ENCODE measurements at places on chromosomes 7 and 10.

DNA sequence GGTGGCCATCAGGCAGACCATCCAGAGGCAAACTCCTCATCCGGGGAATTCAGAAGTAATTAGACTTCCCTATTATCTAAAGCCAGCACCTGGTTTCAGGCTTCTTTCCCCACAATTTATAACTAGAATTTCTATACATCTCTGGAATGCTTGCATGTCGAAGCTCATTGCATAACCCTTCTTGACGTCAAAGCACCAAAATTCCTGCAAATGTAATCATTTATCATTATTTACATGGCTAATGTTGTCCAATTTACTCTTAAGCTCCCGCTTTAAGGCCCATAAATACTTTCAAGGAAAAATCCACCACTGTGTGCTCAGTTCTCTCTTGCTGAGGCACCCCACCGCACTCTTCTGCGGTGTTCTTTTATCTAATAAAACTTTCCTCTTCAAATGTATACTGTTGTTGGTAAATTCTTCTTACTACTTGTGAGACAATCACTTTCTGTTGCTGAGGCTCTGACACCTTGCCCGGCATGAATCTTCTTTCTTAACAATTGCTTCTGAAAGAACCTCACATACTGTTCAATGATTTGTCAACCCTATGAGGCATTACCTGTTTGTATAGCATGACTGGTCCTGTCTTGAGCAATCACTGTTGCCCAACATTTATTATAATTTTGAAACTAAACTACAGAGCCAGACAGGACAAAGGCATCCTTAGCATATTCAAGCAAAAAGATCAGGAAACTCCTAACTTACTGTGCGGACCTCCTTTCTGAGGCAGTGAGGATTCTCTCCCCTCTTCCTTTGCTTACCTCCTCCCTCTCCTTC lies 17.4 kb upstream of the GPR141 start:
- DNase-seq, result no peak

DNA sequence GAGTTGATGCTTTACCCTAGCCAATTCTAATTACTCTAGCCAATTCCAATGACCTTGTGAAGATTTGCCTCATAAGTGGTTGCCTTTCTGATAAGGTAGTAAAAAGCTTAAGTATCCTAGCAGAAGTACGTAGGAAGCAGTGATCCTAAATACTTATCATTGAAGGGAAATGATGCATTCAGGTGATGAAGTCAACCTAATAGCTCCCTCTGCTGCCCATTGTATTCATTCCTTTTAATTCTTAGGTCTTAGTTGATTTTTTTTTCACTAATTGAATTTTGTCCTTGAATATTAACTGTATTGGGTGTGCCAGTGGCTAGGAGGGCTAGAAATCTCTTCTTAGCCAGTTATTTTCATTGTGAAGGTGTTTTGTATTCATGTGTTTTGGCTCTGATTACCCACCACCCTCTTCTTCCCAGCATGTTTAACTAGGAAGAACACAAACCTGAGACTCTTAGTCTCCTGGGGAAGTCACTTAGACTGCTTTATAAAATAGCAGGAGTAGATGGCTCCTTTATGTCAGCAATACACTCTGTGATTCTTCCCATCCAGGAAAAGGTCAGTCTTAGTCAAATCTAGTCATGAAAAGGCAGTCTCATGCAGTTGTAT lies 46.3 kb downstream of the PLEKHA8 start:
- DNase-seq, result no peak

- peak; percentile 47 for DNase-seq
Measured at GRCh38 chr10:97759158-97759887, 12.5 kb downstream of the SFRP5 start.

GRCh38 chr7:157621131-157621681 lies 284.4 kb downstream of the DNAJB6 start:
- no peak for DNase-seq

DNA sequence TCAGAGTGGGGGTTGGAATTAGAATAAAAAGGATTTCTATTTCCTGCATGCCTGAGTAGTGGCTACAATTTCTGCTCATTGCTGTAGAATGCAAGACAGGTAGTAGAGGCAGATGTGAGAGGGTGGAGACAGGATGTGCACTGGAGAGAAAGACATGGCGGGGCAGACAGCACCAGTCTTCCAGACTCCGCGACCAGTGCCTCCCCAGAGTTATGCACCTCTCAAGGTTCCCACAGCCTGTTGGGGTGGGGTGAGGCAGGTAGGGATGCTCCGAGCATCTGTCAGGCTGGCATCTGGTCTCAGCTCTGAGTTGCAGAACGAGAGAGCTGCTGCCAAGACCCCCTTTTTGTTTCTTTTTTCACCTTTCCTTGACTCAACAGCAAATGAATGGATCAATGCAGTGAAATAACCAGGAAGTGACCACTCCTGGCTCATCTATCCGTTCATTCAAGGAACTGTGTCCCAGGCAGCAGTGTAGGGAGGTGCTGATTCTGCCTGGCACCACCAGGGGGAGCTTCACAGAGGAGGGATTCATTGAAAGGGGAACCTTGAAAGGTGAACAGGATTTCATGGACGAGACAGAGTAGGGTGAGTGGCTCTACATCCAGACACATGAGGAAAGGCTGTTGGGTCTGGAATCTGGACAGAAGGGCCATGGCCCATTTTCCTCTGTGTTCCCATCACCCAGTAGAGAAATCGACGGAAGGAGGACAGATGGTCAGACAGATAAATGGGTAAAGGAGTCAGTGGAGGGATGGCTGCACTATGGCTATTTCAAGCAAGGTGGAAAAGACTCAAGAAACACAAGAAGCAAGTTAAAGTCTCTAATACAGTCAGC lies 17.2 kb upstream of the SLC18A3 start:
- peak; percentile 51 for DNase-seq

DNA sequence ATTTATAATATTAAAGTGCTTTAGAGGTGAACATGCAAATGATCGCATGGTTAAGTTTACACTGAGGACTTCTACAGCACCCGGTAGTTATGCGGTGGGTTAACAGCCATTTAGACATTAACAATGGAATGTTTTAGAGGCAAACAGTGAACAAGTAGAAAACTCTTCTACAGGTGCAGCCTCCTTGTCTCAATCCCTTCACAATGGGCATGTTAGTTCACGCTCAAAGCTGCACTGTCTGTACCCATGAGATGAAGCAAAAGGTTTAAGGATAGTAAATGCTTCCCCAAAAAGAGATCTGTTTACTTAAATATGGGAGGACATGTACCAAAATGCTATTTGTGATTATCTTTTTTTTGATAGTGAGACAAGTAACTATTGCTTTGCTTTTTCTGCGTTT lies 25.1 kb downstream of the PUS7 start:
- DNase-seq, result no peak

- DNase-seq, result no peak
Measured at GRCh38 chr10:91146146-91146545, 74.3 kb upstream of the PCGF5 start.

DNA sequence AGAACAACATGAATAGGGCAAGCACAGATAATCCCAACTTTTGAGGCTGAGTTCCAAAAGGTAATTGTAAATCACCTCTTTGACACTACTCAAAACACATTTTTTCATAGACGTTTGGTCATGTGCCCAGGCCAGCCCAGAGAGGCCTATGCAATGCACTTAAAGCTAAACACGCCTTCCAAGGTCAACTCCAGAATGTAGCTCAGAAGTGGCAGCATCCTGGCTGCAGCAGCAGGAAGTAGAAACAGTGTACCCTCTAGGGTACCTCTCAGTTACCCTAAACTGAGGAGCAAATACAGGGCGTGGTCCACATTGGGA lies 58.7 kb downstream of the OSBPL3 start:
- DNase-seq, result no peak

DNA sequence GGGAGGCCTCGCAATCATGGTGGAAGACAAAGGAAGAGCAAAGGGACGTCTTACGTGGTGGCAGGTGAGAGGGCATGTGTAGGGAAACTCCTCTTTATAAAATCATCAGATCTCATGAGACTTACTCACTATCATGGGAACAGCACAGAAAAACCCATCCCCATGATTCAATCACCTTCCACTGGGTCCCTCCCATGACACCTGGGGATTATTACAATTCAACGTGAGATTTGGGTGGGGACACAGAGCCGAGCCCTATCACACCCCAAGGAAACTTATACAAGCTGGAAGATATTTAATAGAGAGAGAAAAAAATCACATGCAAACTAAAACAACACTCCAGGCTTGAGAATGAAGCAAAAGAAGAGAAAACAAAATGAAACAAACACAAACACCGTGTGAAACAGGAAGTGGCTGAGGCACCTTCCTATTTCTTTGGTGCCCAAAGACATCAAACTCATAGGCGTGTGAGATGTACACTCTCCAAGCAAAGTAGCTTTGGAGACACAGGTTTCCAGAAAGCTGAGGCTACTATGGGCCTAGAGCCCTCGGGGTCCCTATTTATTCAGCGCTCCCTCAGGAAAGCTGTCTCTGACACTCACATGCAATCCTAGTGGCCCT lies 97.2 kb downstream of the PRKCQ start:
- DNase-seq, result no peak

DNA sequence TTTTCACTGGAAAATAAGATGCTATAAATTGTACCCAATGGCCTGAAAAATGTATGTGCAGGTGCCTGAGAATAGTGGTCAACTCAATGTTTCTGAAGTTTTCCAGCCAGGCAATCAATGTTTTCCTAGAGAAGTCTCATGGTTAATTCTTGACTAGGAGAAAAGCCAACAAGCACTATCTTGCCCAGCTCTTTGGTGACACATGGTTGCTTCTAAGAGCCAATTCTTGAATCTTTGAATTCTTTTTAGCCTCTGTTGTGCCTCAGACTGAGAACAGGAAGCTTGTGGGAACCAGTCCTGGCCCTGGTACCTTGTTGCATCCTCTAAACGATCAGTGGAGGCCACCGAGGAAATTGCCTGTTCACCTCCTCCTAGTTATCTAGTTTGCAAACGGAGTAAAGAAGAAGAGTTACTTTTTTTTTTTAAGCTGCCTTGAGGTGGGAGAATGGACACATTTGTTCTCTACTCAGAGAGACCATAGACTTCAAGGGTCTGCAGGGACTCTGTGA lies 144.0 kb upstream of the MKLN1 start:
- peak; percentile 30 for DNase-seq

- no peak for DNase-seq
Measured at GRCh38 chr10:129919358-129919757, 44.7 kb downstream of the EBF3 start.

GRCh38 chr10:129193148-129193547 lies 273.9 kb upstream of the MGMT start:
- no peak for DNase-seq

- no peak for DNase-seq
Measured at GRCh38 chr7:41339913-41340676, 362.8 kb downstream of the INHBA start.

GRCh38 chr7:79282070-79282694 lies 171.3 kb downstream of the MAGI2 start:
- DNase-seq, result no peak

DNA sequence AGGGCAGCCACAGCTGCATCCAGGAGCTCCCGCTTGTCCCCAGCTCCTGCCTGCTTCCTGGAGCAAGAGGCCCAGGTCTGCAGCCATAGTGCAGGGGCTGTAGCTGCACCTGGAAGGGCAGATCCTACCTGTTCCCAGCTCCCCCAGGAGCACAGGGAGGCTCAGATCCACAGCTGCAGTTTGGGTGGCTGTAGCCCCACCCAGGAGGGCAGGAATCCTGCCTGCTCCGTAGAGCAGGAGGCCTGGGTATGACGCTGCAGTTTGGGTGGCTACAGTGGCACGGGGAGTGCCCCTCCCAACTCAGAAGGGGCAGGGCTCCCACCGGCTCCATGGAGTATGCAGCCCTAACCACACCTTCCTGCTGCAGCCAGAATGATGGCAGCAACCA lies 26.7 kb upstream of the CDCA7L start:
- no peak for DNase-seq

GRCh38 chr7:39623732-39624441 lies 515 bp downstream of the RALA start:
- DNase-seq, result peak; percentile 26

DNA sequence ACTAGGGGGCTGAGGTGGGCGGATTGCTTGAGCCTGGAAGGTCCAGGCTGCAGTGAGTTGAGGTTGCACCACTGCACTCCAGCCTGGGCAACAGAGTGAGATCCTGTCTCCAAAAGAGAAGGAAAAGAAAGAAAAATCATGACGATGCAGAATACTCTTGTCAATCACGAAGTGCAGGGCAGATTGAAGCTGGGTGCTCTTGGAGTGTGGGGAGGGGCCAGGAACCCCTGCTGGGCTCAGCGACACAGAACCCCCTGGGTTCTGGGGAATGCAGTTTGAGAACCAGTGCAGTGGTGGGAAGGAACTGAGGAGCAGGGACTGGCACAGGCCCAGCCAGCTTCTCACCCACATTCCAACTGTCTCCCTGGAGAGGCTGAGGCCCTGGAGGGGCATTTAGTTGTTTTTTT lies 10.8 kb upstream of the INTS1 start:
- no peak for DNase-seq

GRCh38 chr10:61363006-61363405 lies 90.2 kb downstream of the TMEM26 start:
- DNase-seq, result no peak

DNA sequence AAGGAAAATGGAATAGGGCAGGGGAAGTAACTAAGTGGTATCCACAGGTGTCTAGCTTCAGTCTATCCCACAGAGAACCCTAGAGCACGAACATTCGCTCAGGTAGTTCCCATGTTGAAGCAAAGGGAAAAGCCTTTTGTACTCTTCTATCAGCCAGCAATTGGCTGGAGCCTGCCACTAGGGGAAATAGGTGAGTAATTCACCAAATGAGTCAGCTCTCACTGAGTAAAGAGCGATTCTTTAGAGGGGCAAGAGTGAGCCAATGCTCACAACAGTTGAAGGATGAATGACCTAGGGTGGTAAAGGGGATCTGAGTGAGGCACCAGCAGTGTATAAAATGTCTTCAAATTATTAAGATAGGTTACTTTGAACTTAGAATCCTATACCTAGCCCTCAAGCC lies 94.1 kb upstream of the ZNF800 start:
- no peak for DNase-seq

GRCh38 chr10:65291286-65291685 lies 1634.5 kb upstream of the LRRTM3 start:
- DNase-seq, result no peak

- no peak for DNase-seq
Measured at GRCh38 chr7:38171623-38172391, 6.2 kb upstream of the STARD3NL start.

DNA sequence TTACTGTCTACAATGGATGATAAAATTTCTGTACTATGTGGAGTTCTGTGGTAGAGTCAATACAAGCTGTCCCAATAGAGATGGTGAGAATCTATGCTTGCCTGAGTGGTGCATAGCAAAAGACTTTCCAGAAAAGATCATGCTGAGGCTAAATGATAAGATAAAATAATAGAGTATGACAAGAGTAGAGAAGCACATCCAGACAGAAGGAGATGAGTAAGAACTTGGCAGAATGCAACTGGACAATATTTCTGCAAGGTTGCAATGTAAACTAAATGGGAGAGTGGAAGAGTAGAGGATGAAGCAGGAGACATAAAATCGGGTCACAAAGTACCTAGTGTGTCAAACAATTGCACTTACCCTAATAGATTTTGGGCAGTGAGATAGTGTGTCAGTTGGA lies 347.6 kb downstream of the MDFIC start:
- DNase-seq, result no peak
